Psoas muscle (tissue), 8 donors: ENCODE measurements at places on chromosomes 1 and 21. TPM values are rescaled to one million over a fixed set of nuclear protein-coding genes. Genes with fewer than 3 reads are reported as not detected.

OR6N1 gene
- not detected for polyA plus RNA-seq

TCHH gene
- polyA plus RNA-seq = 0.03 TPM

HUNK gene
- polyA plus RNA-seq = 0.06 TPM

CCDC27 gene
- 0.04 TPM for polyA plus RNA-seq

SLC35E2B gene
- polyA plus RNA-seq = 16.4 TPM
